Iris pigment epithelial cell (primary cell): ENCODE measurements at places on chromosomes 1 and 21.
A peak's percentile ranks its signal among the peaks of the same experiment; 100 is the strongest.

- no peak for DNase-seq
Observed at GRCh38 chr1:11098931-11099309, 749 bp downstream of the EXOSC10 start.

DNA sequence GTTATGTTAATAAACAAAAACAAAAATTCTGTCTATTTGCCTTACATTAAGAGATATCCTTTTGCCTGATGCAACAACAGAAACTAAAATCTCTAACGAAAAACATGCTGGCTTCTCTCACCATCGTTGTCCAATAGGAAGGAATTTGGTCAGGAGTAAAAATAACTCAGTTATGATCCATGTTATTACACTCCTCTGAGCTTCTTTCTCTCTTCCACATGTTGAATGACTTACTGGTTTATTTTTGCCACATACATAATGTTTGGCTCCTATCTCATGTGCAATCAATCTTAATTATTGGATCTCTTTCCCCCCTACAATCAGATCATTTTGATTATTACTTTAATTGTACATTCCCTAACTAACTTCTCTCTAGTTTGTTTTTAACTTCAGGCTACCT is 688.4 kb downstream of the USP25 start:
- DNase-seq: peak; percentile 69

DNA sequence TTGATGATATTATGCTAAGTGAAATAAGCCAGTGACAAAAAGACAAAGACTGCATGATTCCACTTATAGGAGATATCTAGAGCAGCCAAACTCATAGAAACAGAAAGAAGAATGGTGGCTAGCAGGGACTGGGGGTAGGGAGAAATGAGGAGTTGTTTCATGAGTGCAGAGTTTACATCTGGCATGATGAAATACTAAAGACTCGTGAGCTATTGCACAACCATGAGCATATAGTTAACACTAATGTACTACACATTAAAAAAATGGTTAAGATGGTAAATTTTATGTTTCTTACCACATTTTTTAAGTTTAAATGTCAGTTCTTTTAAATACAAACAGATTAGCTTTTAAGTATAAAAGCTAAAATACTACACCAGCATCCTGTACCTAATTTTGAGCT is 57.8 kb downstream of the ESRRG start:
- DNase-seq: peak; percentile 32

- DNase-seq: no peak
Observed at GRCh38 chr1:160755911-160756848, 17.1 kb downstream of the SLAMF7 start.

DNA sequence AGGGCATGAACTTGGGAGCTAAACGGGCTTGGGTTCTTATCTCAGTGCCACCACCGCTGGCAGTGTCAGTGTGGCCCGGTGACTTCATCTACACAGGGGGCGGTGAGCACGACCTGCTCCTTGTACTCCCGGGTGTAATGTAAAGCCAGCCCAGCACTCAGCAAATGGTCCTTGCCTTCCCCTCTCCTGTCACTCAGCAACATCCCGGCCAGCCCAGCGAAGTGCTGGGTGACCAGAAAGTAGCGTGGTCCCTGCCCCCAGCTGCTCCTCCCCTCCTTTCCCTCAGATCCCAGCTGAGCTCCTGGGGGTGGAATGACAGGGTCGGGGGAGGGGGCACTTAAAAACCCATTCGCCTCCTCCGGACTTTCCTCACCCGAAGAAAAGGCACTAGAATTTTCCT is 7.2 kb downstream of the KCNN3 start:
- no peak for DNase-seq

- peak; percentile 31 for DNase-seq
Observed at GRCh38 chr1:961132-961669, 817 bp downstream of the KLHL17 start.

- DNase-seq: peak; percentile 73
Observed at GRCh38 chr1:176073524-176074157, 133.4 kb downstream of the COP1 start.

DNA sequence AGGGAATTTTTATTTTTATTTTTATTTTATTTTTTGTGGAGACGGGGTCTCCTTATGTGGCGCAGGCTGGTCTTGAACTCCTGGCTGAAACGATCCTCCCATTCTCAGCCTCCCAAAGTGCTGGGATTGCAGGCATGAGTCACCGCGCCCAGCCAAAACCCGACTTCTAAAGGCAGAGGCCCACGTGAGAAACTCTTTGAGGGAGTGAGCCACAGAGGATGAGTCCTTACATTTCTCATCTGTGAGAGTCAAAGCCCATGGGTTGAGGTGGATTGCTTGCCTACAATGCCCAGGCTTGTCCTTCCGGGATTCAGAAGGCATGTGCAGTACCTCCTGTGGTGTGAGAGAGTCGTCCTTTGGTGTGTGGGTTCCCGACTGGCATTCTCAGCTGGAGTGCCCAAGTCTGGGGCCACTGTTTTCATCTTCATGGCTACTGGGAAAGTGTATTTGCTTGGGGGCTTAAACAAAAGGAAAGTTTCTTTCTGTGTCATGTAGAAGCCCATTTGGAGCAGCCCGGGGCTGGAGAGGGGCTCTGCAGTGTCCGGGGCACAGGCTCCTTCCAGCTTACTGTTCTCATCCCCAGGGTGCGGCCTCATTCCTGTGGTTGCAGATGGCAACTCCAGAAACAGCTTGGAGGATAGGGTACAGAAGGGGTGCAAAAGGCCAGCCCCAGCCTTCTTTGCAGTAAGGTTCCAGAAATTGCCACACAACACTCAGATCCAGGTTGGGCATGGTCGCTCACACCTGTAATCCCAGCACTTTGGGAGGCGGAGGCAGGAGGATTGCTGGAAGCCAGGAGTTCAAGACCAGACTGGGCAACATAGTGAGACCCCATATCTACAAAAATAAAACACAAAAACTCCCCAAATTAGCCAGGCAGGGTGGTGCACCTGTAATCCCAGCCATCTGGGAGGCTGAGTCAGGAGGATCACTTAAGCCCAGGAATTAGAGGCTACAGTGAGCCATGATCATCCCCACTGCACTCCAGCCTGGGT is 29.4 kb upstream of the CSF3R start:
- DNase-seq: no peak

DNA sequence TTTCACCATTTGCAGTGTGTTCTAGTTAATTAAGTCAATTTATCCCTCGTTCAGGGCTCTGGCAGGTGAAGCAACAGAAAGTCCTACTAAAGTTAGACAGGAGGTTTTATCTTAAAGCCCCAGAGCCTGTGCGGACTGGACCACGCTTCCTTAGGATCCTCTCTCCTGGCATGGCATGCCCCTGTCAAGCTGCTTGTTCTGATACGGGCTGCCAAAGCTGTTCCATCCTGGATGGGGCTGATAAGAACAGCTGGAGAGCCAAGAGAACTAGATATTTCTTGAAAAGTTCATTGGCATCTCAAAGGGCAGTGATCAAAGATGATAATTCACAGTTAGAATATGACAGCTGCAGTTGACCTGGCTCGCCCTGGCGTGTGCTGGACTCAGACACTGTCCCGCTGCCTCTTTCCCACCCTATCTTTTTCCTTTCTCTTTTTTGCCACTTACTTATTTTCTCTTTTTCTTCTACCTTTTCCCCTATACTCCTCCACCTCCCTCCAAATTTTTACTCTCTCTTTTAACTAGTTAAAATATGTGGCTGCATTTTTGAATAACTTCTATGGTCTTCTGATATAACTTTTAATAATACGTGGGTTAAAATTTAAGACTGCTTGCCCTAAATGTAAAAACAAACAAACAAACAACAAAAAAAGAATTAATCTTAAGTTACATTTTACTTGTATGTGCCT is 96.7 kb downstream of the ABCA4 start:
- DNase-seq: no peak

- DNase-seq: no peak
Observed at GRCh38 chr1:200075522-200075921, 48.0 kb downstream of the NR5A2 start.

DNA sequence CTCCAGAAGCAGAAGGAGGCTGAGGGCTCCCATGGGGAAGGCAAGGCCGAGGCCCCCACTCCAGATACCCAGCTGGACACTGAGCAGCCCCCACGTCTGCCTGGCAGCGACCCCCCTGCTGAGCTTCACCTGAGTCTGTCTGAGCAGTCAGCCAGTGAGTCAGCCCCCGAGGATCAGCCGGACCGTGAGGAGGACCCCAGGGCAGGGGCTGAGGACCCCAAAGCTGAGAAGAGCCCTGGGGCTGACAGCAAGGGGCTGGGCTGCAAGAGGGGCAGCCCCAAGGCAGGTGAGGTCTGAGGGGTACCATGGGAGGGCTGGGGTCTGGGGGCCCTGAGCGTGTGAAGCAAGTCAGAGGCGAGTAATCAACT is 21.3 kb downstream of the DMBX1 start:
- no peak for DNase-seq

- DNase-seq: no peak
Observed at GRCh38 chr1:241738284-241739078, 86.4 kb downstream of the WDR64 start.

GRCh38 chr1:203273869-203274602 is 31.3 kb upstream of the BTG2 start:
- DNase-seq: no peak

DNA sequence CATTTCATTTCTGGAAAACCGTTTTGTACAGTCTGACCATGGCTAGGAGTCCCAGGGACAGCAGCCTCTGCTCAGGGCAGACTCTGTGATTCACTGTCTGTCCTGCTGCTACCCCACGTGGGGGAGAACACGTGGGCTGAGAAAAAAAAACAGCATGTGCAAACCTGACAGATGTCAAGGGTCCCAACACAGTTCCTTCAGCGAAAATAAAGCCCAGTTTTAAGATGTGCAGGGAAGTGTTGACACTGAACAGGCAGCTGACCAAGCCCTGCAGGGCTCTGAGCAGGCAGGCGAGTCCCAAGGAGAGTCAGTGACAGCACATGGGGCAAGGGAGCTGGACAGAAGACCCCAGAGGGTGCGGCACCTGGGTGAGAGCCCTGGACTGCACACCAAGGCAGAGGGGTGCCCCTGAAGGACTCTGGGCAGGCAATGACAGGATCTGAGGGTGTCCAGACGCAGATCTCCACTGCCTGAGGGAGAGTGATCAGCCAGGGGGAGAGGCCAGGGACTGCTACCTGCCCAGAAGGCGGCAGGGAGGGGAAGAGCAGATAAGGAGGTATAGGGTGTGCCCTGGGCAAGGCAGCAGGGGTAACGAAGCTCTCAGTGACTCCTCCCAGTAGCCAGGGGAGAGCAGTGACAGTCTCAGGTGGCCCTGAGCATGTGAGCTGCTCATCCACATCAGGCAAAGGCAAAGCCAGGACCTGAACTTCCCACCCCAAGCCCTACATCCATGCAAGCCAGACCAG is 5.1 kb upstream of the SPATC1L start:
- peak; percentile 79 for DNase-seq

DNA sequence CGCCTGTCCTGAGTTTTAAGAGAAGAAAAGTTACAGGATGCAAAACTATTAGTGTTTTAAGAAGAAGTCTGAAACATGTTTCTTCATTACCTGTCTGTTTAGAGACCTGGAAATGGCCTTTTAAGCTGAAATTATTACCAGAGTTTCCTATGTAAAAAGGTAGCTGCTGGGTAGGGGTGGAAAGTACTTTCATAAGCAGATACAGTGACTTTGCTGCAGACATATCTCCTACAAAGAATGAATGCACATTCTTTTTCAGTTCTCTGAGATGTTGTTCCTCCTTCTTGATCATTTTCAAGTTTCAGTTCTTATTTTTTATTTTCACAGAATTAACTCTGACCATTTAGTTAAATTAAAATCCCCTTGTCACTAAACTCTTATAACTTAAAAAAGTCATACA is 1329.6 kb downstream of the KCNT2 start:
- no peak for DNase-seq

DNA sequence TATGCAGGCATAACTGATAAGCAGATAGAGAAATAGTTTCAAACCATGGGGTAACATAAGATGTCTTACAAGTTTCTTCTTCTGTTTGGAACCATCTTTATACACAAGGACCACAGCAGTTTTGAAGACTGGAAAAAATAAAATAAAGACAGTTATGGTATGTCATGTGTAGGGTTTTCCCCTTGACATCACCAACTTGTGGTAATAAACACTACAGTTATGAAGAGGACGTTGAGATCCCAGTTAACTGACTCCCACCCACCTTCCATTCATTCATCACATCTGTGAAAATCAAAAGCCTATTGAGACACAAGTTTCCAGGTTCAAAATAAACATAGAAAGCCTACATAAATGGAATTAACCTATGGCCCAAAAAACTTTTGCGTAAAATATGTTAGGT is 92.5 kb upstream of the KRTAP19-8 start:
- DNase-seq: no peak

DNA sequence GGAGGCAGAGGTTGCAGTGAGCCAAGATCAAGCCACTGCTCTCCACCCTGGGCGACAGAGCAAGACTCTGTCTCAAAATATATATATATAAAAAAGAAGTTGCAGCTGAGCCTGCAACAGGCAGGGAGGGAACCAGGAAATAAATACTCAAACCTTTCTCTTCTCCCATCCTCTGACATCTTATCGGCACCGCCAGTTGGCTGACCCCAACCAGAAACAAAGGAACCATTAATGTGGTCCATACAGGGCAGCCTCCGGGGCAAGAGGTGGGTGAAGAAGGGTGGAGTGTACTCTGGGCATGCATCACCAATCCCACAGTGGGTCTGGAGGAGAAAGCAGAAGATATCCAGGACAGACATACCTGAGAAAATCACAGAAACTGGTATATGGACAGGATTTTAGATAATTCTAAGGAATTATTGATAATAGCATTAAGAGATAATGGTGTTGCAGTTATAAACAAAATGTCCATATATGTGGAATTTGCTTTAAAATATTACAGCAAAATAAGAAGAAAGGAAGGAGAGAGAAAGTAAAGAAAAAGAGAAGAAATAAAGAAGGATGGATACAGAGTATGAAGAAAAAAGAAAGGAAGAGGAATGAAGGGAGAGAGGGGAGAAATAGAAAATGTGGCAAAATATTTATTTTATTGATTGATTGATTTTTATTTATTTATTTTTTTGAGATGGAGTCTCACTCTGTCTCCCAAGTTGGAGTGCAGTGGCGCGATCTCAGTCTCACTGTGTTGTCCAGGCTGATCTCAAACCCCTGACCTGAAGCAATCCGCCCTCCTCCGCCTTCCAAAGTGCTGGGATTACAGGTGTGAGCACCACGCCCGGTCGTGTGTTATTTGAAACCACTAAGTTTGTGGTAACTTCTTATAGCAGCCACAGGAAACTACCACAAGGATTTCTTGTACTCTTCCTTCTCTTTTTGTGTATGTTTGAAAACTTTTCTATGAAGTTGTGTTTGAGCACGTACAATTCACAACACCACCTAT is 4.1 kb upstream of the PTAFR start:
- no peak for DNase-seq

- DNase-seq: peak; percentile 32
Observed at GRCh38 chr1:168482106-168482505, 61.7 kb downstream of the XCL2 start.

DNA sequence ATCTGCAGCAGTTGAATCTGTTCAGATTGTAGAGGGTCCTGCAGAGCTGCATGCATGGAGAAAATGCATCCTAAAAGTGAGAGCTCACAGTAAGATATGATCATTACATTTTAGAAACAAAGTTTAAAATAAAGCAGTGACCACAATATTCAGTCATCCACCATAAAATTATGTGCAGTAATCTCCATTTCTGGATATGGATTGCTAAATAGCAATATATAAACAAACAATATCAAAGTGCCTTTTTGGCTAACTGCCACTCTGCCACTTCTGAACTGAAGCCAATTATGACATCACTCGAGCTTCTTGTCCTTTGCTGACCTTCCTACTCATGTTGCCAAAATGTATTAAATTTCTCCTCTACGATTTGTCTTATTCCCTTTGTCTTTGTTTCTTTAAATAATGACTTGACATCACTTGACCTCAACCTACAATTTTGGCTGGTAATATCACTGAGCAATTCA is 262.0 kb upstream of the CXADR start:
- DNase-seq: peak; percentile 21
